ENCODE measurements at places on chromosomes 13 and 19.

- DNase-seq = no peak
These were observed 630 bp downstream of the RAP2A start for GRCh38 chr13:97434397-97435201.

- DNase-seq = no peak
These were observed 46.6 kb upstream of the C19orf12 start for GRCh38 chr19:29761575-29762232.

DNA sequence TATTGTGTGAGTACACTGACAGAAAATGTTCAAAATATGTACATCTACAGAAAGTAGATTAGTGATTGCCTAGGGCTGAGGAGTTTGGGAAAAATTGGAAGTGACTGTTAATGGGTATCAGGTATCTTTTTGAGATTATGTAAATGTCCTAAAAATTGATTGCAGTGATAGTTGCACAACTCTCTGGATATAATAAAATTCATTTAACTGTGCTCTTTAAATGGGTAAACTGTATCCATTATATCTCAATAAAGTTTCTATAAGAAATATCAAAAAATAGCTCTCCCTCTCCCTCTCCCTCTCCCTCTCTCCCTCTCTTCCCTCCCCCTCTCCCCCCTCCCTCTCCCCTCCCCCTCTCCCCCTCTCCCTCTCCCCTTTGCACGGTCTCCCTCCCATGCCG lies 9.4 kb upstream of the ZNF227 start:
- DNase-seq = no peak

DNA sequence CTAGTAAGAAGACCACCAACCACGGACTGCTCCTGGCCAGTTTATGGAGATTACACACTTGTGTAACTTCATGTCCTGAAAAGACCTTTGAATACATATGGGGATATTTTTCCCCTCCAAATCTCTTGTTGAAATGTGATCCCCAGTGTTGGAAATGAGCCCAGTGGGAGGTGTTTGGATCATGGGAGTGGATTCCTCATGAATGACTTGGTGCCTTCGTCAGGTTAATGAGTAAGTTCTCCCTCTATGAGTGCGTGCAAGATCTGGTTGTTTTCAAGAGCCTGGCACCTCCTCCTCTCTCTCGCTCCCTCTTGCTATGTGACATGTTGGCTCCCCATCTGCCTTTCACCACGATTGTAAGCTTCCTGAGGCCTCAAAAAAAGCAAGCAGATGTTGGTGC lies 769.0 kb upstream of the SLITRK1 start:
- DNase-seq = no peak

- DNase-seq = no peak
These were observed 95.6 kb upstream of the RFC3 start for GRCh38 chr13:33722216-33722915.

DNA sequence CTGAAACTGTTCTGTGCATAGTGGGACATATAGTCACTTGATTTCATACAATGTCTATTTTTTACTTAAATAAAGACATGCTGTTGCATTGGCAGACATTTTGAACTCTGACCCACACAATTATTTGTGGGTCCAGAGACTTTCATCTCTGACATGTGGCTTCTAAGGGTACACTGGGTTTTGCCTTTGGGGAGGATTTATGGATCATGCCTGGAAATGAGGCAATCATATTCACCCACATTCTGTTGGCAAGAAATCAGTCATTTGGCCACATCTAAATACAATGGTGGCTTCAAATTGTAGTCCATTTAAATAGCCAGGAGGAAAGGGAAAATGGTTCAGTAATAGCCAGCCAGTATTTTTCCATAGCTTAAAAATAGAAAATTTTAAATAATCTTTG lies 238.3 kb upstream of the KLF12 start:
- no peak for DNase-seq

GRCh38 chr13:41651413-41652058 lies 194.2 kb downstream of the RGCC start:
- DNase-seq = no peak

DNA sequence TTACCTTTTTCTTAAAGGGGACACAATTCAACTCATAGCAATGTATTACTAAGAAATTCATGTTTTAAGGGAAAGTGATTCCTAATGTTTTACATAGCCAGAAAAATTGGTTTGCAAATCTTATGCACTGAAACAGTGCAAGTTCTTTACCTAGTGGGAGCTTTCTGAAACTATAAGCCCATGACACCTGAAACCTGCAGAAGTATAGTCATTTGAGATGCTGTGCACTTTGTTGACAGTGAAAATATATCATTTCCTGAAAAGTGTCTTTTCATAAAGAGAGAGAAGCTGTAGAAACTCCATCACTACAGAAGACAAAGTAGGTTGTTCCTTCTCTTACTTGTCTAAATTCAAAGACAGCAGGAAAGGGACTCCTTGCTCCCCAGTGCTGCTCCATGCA lies 517.1 kb downstream of the LMO7 start:
- no peak for DNase-seq

DNA sequence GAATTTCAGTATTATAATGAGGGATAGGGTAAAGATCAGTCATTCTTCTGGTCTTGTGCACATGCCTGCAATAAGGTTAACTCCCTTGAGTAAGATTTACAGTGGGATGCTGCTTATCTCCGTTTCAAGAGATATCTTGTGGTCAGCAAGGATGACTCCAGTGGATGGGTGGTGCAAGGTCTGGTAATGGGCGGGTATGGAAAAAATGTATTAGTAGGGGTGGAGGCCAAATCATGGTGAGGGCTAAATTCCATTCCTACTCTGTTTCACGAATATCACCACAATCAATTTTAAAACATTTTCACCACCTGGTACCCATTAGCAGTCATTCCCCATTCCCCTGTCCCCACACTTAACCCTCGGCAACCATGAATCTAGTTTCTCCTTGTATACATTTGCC lies 40.6 kb downstream of the CCDC122 start:
- no peak for DNase-seq

DNA sequence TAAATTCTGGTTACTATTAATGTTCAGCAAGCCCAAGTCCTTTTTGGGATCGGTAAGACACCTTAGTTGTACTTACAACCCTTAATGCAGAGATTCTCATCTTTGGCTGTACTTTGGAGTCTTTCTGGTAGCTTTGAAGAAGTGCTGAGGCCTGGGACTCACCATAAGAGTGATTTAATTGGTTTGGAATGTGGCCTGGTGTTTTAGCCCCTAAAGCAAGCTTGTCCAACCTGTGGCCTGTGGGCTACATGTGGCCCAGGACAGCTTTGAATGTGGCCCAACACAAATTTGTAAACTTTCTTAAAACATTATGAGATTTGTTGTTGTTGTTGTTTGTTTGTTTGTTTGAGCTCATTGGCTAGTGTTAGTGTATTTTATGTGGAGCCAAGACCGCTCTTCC lies 215.3 kb downstream of the ZIC5 start:
- DNase-seq = no peak

GRCh38 chr19:49396738-49397505 lies 8.9 kb downstream of the KASH5 start:
- DNase-seq = no peak

GRCh38 chr13:102680133-102680717 lies 14.6 kb downstream of the METTL21C start:
- DNase-seq = no peak

GRCh38 chr19:4374498-4375163 lies 25.7 kb downstream of the SH3GL1 start:
- DNase-seq = no peak

- DNase-seq = no peak
These were observed 351.0 kb downstream of the NALCN start for GRCh38 chr13:101065329-101065728.

- DNase-seq = no peak
These were observed 69.5 kb downstream of the PTPRS start for GRCh38 chr19:5271145-5271544.

- DNase-seq = no peak
These were observed 5.5 kb downstream of the UPK1A start for GRCh38 chr19:35671818-35672217.

DNA sequence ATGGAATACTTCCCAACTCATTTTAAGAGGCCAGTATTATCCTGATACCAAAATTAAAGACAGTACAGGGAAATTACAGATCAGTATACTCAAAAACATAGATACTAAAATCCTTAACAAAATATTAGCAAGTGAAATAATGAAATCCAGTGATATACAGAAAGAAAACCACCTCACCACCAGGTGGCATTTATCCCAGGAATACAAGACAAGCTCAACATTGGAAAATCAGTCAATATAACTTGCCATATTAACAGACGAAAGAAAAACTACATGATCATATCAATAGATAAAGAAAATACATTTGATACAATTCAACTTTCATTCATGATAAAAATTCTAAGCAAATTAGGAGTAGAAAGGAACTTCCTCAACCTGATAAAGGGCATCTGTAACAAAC lies 6.7 kb upstream of the GNA15 start:
- no peak for DNase-seq

DNA sequence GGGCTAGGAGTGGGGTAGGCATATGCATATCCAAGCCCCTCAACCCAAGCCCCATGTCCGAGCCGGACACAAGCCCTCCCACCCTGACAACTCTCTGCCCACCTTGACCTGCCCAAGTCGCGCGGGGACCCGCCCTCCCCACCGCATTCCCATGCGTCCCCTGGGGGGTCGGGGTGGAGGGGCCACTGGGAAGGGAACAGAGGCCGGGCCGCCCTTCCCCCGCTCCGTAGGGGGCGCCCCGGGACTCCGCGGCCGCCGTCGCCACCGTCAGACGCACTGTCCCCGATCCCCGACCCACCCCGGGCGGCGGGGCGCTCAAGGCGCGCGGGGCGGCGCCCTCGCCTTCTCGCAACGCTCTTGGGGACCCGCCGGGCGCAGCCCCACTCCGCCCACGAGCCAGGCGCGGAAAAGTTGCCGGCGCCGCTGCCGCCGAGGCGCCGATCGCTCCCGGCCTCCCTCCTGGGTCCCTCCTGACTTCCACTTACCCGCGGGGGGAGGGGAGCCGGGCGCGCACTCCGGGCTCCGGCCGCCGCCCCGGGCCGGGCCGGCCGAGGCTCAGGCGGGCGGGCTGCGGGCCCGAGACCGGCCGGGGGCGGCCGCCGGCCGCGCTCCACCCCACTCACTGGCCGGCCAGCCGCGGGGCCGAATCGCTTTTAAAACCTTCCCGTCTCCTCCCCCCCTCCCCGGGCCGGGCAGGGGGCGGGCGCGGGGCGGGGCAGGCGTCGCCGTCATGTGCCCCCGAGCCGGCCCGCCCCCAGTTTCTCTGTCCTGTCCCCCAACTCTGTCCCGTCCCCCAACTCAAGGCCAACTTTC lies 34.4 kb upstream of the NANOS3 start:
- no peak for DNase-seq

GRCh38 chr13:100305398-100305797 lies 216.5 kb downstream of the PCCA start:
- no peak for DNase-seq

- no peak for DNase-seq
These were observed 9.8 kb downstream of the JOSD2 start for GRCh38 chr19:50501186-50501567.

DNA sequence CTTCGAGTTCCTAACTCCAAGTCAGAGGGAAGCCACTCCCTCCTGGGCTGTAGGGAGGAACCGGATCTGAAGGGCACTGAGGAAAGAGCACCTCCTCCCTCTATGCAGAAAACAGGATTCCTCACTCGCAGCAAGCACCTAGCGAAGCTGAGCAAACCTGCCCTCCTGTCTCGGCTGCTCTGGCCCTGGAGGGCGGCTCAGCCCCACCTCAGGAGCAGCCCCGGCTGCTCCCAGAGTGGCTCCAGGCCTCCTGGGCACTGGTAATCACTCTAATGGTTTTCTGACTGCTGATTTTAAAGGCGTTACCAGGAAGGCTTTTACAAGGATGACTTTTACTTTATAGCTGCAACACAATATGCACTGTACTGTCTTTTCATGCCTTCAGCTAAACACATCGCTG lies 312.5 kb downstream of the TEX29 start:
- DNase-seq = peak; percentile 74

DNA sequence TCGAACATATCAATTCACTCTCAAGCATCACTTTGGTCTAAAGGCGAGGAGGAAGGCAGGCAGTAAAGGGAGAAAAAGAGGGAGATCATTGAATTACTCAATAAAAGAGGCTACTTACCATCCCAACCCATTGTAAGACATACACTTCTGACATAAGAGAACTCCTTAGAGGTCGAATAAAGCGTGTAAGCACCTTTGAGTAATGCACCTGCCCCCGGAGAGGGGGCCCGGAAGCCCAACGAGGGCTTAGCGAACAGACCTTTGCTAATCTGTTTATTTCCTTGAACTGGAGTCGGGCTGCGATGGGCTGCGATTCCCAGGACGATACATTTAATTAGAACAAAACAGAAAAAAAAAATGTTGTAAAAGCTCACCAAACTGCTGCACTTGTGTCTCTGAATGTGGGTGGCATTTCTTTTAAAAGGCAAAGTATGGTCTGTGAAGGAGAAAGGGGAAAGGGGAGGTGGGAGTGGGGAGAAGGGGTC lies 3.0 kb downstream of the ZC3H4 start:
- DNase-seq = no peak

- no peak for DNase-seq
These were observed 89.5 kb downstream of the EFNB2 start for GRCh38 chr13:106445996-106446395.

DNA sequence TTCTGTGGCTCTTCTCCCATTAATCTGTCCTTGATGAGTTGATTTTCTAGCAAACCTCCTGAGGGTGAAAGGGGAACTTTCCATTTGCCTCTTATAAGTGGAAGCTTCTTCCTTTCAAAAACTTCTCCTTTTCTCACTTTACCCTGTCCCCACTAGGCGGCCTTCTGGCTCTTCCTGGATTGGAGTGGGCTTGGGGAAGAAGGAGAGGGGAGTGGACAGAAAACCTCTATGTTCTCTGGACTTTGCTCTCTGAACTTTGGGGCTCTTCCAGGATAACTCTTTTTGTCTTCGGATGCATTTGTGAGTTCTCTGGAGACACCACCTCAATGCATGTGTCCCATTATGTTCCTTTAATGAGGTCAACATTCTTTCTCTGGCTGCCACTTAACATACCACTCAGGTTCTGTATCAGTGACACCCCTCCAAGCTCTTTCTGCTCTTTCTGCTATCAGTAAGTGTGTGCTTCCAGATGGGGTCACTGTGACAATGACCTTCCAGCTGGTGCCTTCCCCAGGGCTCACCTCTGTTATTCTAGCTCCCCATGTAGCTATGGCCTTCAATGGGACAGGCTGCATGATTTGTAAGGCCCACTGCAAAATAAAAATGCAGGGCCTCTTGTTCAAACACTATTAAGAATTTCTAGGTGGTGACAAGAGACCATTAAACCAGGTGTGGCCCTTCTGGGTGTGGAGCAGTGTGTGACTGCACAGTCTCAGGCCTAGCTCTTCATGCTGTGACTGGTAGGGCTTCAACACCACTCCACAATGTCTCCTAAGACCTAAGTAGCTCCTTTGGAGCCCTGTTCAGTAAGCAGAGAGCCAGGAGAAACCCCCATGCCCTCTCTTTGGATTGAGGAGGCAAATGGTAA lies 389.2 kb downstream of the EFNB2 start:
- no peak for DNase-seq

GRCh38 chr13:101283782-101284181 lies 132.5 kb downstream of the NALCN start:
- DNase-seq = peak; percentile 60

GRCh38 chr19:50398675-50399367 lies 14.7 kb downstream of the POLD1 start:
- DNase-seq = no peak

- DNase-seq = no peak
These were observed 24.2 kb upstream of the SLC7A10 start for GRCh38 chr19:33249740-33250366.

- DNase-seq = no peak
These were observed 16.8 kb downstream of the TM6SF2 start for GRCh38 chr19:19256072-19256969.

GRCh38 chr19:42412661-42413076 lies 14.5 kb downstream of the LIPE start:
- no peak for DNase-seq

- DNase-seq = no peak
These were observed 1366.0 kb downstream of the UQCRFS1 start for GRCh38 chr19:27846944-27847343.

- DNase-seq = no peak
These were observed 8.8 kb downstream of the PRR22 start for GRCh38 chr19:5775668-5776309.
